ENCODE measurements at places on chromosomes 6 and 20.

DNA sequence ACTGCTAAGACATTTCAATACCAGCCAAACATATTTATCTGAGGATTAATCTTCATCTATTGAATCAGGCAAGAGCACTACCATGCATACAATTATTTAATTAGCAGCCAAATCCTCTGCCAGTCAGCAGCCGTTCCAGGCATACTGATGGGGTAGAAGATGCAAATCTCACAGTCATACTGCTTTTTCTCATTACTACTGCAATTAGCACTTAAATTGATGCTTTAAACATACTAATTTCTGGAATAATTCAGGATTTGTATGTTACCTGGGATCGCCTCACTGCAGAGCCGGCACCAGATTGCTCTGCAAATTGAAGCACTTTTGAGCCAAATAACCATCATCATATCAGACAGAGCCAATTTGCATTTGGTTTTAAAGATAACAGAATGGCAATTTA is 49.9 kb upstream of the SIM1 start:
- DNase-seq, result no peak

GRCh38 chr6:126015863-126016262 is 29.5 kb downstream of the TRMT11 start:
- no peak for DNase-seq

- no peak for DNase-seq
Measured at GRCh38 chr6:70954750-70955149, 2.1 kb downstream of the B3GAT2 start.

GRCh38 chr6:33865478-33866077 is 61.8 kb upstream of the MLN start:
- DNase-seq, result no peak

- DNase-seq, result no peak
Measured at GRCh38 chr20:22586645-22587310, 2.4 kb upstream of the FOXA2 start.

DNA sequence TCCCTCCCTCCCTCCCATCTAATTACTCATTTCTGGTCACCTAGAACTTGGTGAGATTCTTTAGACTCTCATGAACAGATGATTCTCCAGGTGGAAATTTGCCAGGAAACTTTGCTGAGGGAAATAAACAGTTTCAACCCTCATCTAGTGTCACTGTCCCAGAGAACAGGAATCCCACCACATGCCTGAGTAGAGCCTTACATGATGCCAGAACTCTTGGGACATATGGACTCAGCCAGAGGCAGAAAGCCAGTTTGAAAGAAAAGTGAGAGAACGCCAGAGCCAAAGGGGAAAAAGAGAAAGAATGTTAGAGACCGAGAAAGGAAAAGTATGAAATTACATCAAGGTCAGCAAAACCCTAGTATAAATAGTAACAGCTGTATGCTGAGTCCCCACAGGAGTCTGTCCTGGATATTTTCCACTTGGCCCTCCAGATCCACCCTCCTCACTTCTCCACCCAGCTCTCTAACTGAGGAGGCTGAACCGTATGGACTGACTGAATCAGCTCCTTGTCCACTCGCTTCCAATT is 127.5 kb upstream of the COL21A1 start:
- no peak for DNase-seq

GRCh38 chr20:37880726-37881591 is 22.0 kb upstream of the VSTM2L start:
- DNase-seq, result no peak

GRCh38 chr6:96899019-96899418 is 1.3 kb upstream of the NDUFAF4 start:
- no peak for DNase-seq

All from activated T-cell treated with anti-CD3 and anti-CD28 coated beads for 4 hours (primary cell).